Activated CD4-positive, alpha-beta T cell treated with anti-CD3 and anti-CD28 coated beads, Interleukin-10, Interleukin-2, amounts not matched to agents 100 ng/mL and 50 ng/mL, durations not matched to agents 16 hours and 8 hours (primary cell): ENCODE measurements at places on chromosomes 11 and 22.

- no peak for DNase-seq
These were observed 110.6 kb downstream of the TP53I11 start for GRCh38 chr11:44840085-44840478.

DNA sequence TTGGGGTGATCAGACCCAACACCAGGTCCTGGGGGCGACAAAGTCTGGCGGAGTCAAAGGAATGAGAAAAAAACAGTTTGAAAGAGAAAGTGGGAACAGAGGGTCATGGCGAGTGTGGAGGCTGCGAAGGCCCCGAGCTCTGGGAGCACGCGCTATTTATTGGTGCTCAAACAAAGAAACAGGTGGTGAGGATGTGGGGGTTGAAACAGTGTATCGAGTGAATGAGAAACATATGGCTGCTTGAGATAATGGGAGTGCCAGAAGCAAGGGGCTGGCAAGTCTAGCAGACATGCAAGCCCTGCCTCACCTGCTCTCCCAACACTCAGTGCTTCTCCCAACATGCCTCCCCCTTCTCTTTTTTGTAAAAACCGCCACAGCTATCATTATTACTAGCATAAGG lies 7.8 kb upstream of the DUSP18 start:
- DNase-seq, result no peak

GRCh38 chr11:45848654-45849081 lies 1.4 kb downstream of the CRY2 start:
- no peak for DNase-seq

- DNase-seq, result no peak
These were observed 40.8 kb downstream of the DCDC1 start for GRCh38 chr11:31328697-31329096.

- DNase-seq, result no peak
These were observed 17.6 kb upstream of the PRSS23 start for GRCh38 chr11:86782742-86783141.

DNA sequence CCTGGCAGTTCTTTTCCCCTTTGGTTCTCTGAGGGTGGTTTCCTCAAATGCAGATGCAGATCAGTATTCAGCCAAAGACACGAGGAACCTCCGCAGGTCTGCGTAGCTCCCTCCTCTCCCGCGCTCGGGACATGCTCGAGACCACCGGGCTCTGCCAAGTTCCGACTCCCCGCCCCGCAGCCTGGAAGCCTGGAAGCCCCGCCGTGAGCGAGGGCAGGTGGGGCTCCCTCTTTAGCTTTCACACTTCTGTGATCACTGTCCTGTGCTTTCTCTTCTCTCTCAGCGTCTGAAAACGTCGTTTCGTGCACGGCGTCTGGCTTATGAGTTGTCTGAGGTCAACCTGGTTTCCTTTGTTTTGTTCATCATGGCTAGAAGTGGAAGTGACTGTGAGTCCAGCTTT lies 26.6 kb downstream of the ZBED4 start:
- DNase-seq, result peak; percentile 11

DNA sequence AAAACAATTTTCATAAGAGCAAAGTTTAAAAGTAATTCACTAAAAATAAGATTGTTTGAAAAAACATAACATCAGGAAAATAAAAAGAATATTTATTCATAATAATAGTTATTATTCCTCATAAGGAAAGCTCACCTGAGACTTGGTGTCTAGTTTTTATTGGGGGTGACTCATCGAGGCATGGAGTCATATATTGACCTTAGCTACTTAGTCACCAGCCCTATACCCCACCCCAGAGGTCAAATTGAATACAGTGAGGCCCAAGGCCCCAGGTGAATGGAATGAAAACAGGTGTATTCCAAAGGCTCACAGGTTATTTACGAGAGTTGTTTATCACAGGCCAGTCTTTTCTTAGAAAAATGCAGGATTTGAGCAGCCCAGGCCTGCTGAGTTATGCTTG lies 36.9 kb downstream of the CNTF start:
- DNase-seq, result no peak
